ENCODE measurements at places on chromosomes 13 and 19.

- no peak for DNase-seq
Observed at GRCh38 chr19:33376423-33376822, 2.9 kb downstream of the CEBPG start.

- DNase-seq: no peak
Observed at GRCh38 chr19:5644037-5644436, 21.2 kb downstream of the SAFB start.

GRCh38 chr13:111909501-111909900 lies 157.4 kb upstream of the SOX1 start:
- no peak for DNase-seq

GRCh38 chr19:49217382-49217781 lies 59.8 kb downstream of the TRPM4 start:
- DNase-seq: no peak

DNA sequence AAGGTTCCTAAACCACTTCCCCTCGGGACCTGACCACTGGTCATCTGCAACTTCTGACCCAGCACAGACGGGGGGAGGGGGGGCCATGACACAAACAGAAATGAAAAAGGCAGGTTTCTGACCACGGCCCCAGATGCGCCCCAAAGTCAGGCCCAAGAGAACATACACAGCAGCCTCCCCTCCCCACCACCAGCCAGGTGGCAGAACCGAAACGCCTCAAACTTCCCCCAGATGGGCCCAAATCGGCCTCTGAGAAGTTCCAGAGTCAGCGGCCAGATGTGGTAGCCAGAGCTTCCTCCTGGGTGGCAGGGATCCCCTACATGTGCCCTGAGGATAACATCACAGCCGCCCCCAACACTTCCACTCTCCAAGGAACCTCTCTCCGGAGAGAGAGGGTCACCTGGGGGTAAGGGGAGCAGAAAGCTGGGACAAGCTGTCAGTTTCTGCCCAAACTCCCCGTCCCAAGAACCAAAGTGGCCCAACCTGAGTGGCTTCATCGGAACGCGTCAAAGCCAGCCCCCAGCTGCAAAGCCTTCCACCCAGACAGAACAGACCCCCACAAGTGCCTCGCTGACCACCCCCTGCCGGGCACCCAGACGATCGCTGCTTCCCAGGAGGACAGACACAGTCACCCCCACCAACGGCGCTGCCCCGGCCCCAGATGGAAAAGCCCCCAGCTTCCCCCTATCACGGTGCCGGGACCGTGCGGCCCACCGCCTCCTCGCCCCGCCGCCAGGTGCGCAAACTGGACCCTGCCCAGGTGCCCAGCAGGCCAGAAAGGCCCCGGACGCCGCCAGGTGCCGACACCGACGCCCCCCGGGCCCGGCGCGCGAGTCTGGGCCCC lies 800 bp downstream of the ELL start:
- no peak for DNase-seq

DNA sequence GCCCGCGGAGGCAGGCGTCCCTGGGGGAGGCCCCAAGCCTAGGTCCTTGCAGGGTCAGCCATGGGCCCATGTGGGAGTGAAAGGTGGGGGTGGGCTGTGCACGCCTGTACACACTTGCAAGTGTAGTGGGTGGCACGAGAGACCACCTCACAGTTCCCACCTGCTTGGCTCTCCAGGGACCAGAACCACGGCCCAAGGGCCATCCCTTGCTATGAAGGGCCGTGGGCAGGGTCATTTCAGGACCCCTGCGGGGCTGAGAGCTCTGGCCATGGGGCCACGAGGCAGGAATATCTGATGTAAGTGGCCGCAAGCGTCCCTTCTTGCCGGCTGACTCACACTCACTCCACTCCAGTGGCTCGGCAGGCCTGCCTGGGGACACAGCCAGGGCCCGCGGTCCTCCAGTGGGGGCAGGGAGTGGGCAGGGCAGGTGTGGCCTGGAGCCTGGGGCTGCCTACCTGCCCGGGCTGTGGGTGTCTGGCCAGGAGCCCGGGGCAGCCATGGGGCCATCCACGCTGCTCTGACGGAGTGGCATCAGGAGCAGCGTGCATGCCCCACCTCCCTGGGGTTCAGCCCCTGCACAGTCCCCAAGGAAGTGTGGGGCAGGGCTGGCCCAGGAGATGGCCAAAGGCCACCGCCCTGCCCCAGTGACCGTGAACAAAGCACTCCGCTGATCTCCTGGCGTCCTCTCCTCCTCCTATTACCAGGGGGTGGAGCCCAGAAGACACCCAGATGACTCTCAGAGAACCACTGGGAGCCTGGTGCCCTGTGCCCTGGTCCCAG lies 8.6 kb upstream of the MKNK2 start:
- no peak for DNase-seq

- DNase-seq: no peak
Observed at GRCh38 chr13:75341028-75341427, 140.9 kb downstream of the TBC1D4 start.

- no peak for DNase-seq
Observed at GRCh38 chr19:24004166-24004565, 82.8 kb upstream of the ZNF254 start.

GRCh38 chr13:90201676-90202460 lies 1145.6 kb upstream of the MIR17HG start:
- DNase-seq: no peak

DNA sequence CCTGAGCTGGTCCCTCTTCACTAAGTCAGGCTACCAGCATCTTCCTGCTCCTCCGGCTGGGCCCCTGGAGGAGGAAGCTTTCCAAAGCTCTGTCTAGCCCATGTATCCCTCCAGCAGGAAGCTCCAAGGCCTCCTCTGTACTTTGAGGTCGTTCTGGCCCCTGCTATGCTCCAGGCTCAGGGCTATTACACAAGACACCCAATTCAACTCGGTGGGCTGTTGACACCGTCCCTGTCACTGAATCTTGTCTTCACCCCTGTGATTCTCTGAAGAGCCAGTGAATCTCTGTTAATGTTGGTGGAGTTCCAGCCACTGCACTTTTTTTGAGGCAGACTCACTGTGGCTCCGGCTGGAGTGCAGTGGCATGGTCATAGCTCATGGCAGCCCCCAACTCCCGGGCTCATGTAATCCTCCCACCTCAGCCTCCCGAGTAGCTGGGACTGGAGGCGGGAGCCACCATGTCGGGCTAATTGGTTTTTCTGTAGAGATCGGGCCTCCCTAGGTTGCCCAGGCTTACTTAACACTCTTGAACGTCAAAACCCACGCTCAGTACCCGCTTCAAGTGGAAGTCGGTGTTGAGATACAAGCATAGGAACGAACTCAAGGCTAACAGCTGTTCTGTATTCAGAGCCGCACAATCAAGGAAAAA lies 512 bp upstream of the REX1BD start:
- DNase-seq: no peak

DNA sequence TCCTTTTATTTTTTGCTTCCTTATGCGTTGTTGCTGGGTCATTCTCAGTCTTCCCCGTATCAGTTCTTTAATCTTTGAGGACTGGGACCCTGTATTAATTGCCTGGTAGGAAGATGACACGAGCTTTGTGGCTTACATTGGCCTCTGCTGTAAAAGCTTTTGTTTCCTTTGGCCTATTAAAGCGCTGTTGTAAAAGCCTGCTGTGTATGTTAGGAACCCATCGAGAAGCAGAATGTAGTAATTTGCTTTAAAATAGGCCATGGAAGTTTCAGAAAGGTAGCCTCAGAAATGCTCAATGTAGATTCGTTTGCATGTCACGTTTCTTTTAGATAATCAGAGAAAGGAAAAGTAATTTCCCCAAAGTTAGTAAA lies 257.5 kb upstream of the STARD13 start:
- DNase-seq: no peak

- DNase-seq: no peak
Observed at GRCh38 chr13:108812661-108813060, 183.2 kb downstream of the MYO16 start.

DNA sequence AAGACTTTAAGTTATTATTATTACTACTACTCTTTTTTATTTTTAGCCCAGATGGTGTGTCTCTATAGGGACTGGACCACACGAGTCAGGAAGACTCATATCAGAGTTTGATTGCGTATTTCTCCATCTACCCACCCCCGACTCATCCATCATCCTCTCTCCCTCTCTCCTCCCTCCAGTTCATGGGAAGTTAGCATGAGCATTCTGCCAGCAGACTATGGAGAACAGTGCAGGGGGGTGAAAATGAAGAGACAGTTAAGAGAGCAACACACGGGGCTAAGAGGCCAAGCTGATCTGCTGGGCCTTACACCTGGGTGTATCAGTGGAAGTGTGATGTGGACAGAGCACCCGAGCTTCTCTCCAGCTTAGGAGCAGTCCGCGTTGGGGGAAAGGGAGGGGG lies 95.0 kb downstream of the UQCRFS1 start:
- no peak for DNase-seq

DNA sequence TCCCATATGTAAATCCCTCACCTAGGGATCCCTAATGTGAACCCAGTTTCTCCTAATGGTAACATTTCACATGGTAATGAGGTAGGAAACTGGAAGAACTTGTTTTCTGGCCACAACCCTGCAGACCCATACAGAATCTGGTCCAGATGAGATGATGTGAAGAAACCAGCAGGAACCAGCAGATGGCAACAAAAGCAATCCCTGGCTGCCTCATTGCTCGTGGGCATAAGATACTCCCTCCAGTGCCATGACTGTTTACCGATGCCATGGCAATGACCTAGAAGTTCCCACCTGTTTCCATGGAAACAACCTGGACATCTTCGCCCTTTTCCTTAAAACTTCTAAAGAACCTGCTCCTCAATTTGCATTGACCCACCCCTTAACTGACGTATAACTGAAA lies 1.4 kb upstream of the CD209 start:
- no peak for DNase-seq

GRCh38 chr13:35565273-35565672 lies 88.8 kb upstream of the MAB21L1 start:
- no peak for DNase-seq

GRCh38 chr19:10008184-10008765 lies 2.0 kb downstream of the COL5A3 start:
- DNase-seq: no peak

- no peak for DNase-seq
Observed at GRCh38 chr19:41076286-41076685, 12.0 kb upstream of the CYP2A13 start.

- no peak for DNase-seq
Observed at GRCh38 chr19:31104451-31104850, 244.8 kb downstream of the TSHZ3 start.

DNA sequence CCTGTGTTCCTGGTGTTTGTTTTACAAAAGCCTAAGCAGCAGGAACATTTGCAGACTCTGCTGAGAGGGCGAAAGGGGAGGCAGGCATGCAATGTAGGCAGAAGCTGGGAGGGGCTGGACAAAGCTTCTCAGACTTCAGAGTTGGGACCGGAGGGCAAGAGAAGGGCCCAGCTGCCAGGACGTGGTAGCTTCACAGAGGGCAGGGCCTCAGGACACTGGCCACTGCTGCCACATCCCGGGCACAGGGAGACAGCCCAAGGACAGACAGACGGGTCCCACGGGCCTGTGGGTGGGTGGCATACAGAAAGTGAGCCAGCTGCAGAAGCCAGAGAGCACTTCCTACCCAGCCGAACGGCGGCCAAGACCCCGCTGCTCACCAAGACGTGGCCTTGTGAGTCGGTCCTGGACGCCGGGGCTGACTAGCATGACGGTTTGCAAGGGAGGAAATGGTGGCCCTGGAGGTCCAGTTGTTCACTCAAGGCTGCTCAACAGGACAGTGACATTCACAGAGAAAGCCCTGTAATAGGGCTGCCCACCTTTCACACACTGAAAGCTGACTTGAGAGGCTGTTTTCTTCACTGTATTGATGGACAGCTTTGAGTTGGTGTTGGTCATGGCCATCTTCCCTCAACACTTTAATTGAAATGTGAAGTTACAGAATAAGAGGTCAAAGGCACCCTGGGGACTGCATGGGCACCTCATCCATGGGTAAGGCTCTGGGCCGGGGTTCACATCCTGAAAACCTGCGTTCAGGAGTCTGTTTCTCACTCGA lies 23.7 kb upstream of the TFDP1 start:
- no peak for DNase-seq

DNA sequence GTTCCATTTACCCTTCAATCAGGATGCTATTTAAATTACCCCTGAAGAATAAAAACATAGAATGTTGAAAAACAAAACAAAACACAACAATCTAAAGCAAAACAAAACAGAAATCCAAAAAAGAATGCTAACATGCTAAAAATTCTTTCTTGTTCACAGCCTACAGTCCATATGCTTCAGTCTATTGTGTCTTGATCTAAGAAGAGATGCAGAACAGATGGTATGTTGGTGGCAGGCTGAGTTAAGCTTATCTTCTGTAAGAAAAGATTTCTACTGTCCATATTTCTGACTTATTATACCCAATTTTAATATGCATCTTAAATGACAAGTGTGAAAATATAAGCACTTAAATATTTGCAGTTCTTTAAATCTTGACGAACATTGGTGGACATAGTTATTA lies 356.1 kb upstream of the SLITRK1 start:
- no peak for DNase-seq

Data from NCI-H2081 treated with DMSO at 0.1 percent for 48 hours (cell line).